ENCODE measurements at places on chromosomes 3 and 15. TPM values are rescaled to one million over a fixed set of nuclear protein-coding genes. Genes with fewer than 3 reads are reported as not detected.

COL6A5 gene
- not detected for total RNA-seq

CRYGS gene
- 7.8 TPM for total RNA-seq

HYKK gene
- total RNA-seq: 4.6 TPM

CCR8 gene
- 1.9 TPM for total RNA-seq

CDC25A gene
- total RNA-seq: 0.44 TPM

MORC1 gene
- total RNA-seq: not detected

TM4SF4 gene
- total RNA-seq: 1.1 TPM

FILIP1L gene
- 0.10 TPM for total RNA-seq

TRPM1 gene
- not detected for total RNA-seq

IL17RE gene
- 5.1 TPM for total RNA-seq

ACKR2 gene
- 1.0 TPM for total RNA-seq

GPR160 gene
- 8.4 TPM for total RNA-seq

CFAP100 gene
- not detected for total RNA-seq

OR5H1 gene
- not detected for total RNA-seq

PTH1R gene
- total RNA-seq: not detected

SCG5 gene
- not detected for total RNA-seq

CNTN6 gene
- not detected for total RNA-seq

MCTP2 gene
- 16.0 TPM for total RNA-seq

MUC4 gene
- total RNA-seq: 0.16 TPM

MAP3K13 gene
- total RNA-seq: 6.4 TPM

KLHL40 gene
- total RNA-seq: not detected

CD80 gene
- 2.0 TPM for total RNA-seq

IGSF11 gene
- 0.23 TPM for total RNA-seq

PGBD4 gene
- 3.1 TPM for total RNA-seq

RPSA gene
- 1,965 TPM for total RNA-seq

NEK10 gene
- 0.89 TPM for total RNA-seq

ANKRD34C gene
- not detected for total RNA-seq

LEKR1 gene
- total RNA-seq: 3.6 TPM

ZNF770 gene
- 38.1 TPM for total RNA-seq

A4GNT gene
- not detected for total RNA-seq

GOLGA6L10 gene
- total RNA-seq: 1.6 TPM

Measured in T-cell (primary cell).